ENCODE measurements at places on chromosomes 7 and 10.

- peak; percentile 30 for DNase-seq
Observed at GRCh38 chr7:100372256-100372655, 1.0 kb upstream of the PILRA start.

- no peak for DNase-seq
Observed at GRCh38 chr7:33649476-33650441, 255.6 kb upstream of the BMPER start.

- no peak for DNase-seq
Observed at GRCh38 chr7:96118449-96119001, 203.4 kb downstream of the SLC25A13 start.

GRCh38 chr10:69567920-69568319 is 5.3 kb downstream of the NEUROG3 start:
- DNase-seq = peak; percentile 14

- no peak for DNase-seq
Observed at GRCh38 chr10:118506671-118507590, 88.5 kb downstream of the PRLHR start.

DNA sequence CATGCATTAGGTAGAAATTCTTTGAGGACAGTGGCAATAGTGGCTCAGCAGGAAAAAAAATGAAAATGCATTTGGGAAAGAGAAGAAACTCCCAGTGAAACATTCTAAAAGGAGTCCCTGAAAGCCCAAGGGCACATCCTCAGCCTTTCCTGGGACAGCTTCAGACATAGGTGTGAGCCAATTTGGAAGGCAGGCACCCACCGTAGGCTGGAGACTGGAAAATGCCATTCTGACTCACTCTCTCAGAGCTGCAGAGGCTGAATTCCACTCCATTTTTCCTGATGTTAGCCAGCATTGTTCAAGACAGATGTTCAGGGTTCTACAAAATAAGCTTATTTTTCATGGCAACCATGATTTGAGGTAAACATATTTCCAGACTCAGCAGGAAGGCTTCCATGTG is 379.0 kb upstream of the FZD8 start:
- DNase-seq = no peak

GRCh38 chr10:27911539-27911938 is 87.3 kb downstream of the ODAD2 start:
- DNase-seq = no peak
